Right ventricle myocardium inferior (tissue), 1 donor: ENCODE measurements at places on chromosomes 3 and 15. TPM values are rescaled to one million over a fixed set of nuclear protein-coding genes. Genes with fewer than 3 reads are reported as not detected.

CCR8 gene
- not detected for total RNA-seq

GRCh38 chr3:15263120-15263519 is 57.1 kb downstream of the CAPN7 start:
- no peak for DNase-seq

DNA sequence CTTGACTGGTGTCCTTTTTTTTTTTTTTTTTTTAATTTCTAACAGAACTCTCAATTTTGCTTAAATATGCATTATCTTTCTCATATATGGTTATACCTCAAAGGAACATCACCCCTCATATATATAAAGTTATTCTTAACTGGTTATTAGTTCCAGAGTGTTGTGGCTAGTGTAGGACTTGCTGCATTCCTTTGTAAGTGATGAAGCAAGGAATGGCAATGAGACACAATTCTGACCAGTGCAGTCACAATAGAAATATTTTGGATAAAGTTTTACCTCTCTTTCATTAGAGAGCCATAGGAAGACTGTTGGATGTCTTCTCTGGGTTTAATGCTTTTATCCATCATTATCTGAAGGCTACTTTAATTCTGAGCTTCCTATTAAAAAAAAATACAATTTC is 75.5 kb upstream of the CBLB start:
- DNase-seq, result no peak

- DNase-seq, result no peak
Observed at GRCh38 chr3:59407425-59407824, 357.6 kb upstream of the CFAP20DC start.

PLSCR1 gene
- total RNA-seq, result 29.9 TPM

GRCh38 chr3:74009961-74010844 is 385.5 kb upstream of the PDZRN3 start:
- no peak for DNase-seq

TRANK1 gene
- total RNA-seq, result 5.7 TPM

DNA sequence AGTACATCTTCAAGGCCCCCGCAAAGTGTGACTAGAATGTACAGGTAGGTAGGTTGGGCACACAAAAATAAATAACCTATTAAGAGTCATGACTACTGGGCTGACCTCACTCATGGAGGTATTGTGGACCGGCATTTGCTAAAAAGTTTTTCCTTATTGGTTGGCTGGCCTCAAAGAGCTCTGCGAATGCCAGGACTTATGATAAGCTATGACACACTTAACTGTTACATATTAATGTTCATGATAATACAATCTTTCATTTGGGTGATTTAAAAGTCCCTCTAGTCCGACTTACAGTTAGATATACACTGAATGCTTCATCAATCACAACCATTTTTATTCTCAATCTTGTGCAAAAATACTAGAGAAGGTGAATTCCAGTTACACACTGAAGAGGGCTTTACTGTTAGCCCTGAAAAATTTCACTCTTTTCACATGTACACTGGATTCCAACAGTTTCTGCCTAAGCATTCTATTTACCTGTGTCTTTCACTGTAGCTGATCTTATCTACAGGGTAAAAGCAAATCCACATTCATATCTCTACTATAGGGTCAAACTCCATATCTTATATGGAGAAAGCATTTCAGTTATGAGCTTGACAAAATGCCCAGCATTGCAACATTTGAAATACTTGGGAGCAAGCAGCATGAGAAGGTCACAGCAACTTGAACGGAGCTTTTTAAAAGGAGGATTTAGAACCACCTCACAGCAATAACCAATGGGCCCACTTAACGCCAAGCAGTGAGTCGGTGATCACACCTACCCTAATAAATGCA is 329.1 kb downstream of the FOXP1 start:
- no peak for DNase-seq

DNA sequence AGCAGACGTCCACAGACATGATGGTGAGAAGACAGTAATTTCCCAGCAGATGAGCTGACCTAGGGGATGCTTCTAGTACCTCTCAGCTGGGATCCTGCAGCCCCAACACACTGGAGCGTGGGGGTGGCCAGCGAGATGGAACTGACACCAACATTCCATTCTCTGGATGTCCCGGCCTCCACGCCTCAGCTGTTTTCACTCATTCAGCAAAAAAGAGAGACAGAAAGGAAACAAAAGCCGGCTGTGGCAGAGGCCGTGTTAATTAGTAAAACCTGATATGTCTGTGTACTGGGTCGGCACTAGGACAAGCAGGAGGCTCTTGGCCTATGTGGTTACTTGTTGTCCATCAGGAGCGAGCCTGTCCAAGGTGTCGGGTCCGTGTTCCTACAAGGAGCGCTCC is 82.6 kb upstream of the MYZAP start:
- DNase-seq, result no peak

DNA sequence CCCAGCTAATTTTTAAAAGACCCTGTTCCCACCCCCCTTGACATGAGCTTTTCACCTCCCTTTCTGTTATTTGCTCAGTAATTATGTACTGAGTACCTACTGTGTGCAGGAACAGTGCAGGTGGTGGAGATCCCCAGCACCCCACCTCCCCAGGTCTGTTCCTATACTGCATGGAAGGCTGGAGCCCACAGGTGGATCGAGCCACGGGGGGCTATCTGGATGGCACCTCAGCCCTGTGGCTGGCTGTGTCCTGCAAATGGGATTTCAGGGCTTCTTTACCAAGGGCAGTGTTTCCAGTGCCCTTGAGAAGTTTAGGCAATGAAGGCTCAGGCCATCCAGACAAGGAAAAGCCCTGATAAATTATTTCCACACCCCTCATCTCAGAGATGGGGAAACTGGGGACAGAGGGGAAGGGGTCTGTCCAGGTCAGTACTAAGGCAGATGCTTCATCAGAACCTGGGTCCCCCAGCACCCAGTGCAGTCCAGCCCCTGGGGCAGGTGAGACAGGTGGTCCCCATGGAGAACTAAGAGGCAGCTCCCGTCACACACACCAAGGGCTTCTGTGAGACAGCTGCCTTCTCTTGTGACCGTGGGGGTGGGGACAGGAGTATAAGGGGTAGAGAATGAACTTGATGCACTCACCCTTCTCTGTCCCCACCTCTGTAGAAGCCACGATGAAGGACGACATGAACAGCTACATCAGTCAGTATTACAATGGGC is 109.6 kb downstream of the ETFA start:
- no peak for DNase-seq

DNA sequence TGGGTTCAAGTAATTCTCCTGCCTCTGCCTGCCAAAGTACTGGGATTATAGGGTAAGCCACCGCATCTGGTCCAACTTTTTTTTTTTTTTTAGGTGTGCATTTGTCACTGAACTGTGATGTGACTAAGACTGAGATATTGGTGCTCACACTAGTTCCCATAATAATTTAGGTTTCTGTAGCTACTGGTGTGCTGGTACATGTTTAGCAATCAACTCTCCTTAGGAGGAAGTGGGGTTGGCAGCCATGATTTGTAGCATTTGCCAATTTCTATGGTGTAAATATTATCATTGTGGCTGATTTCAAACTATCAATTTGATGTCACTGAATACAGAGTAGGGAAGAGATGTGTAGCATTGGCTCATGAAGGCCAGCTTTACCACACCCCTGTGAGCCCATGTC is 372.7 kb downstream of the EDEM1 start:
- DNase-seq, result no peak

DNA sequence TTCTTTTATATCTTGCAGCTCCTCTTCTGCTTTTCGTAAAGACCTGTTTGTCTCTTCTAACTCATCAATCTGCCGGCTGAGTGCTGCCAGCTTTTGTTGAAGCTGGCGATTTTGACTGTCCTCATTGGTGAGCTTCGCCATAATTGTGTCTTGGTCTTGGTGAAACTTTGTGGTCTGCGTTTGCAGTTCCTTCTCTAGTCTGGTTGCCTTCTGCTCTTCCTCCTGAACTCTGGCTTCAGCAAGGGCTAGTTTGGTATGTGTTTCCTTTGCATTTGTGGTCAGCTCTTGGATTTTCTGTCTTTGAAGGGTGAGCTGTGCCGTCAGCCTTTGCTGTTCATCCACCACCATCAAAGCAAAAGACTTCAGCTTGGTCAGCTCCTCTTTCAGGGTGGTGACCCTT is 32.9 kb downstream of the CMSS1 start:
- no peak for DNase-seq

SYNPR gene
- not detected for total RNA-seq

ITGB5 gene
- 109 TPM for total RNA-seq

GRCh38 chr3:41352510-41352909 is 153.2 kb downstream of the CTNNB1 start:
- DNase-seq, result no peak

DNA sequence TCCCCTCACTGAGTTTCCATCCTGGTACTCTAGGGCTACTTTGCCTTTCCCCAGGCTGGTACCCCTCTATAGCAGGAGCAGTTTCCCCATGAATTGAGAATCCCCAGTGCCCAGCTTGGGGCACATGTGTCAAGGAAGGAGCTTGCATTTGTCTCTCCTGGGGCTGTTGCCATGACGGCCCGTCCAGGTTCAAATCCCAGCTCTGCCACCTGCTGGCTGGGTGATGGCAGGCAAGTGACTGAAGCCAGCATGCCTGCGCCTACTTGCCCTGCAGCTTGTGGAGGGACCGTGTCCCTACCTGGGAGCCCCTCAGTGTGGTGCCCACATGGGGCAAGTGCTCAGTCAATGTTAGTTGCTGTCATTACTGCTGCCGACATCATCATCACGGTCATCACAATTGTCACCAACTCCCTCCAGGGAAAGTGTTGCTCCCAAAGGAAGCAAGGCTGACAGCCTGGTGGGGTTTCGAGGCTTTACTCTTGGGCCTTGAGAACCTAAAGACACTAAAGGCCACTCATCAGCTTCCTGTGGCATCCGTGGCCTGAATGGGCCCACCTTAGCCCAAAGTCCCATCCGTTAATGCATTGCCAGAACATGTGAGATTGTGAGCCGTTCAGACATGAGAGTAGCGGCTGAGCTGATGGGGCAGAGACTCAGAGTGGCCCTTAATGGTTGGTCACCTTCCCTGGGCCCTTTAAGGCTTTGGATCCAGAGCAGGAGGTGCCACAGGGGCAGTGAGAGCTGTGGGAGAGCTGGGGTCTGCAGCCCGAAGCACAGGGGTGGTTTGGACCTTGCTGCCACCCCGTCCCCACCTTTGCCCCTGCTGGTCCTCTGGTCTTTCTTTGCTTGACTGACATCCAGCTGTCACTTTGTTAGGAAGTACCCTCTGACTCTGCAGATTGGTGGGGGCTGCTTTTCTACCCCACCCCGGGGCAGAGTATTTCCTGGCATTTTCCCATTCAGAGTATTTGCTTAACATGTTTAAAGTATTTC is 144.4 kb downstream of the DNAJB8 start:
- no peak for DNase-seq

GRCh38 chr3:99534951-99535704 is 103.3 kb upstream of the COL8A1 start:
- no peak for DNase-seq

LYSMD4 gene
- 9.3 TPM for total RNA-seq

DNA sequence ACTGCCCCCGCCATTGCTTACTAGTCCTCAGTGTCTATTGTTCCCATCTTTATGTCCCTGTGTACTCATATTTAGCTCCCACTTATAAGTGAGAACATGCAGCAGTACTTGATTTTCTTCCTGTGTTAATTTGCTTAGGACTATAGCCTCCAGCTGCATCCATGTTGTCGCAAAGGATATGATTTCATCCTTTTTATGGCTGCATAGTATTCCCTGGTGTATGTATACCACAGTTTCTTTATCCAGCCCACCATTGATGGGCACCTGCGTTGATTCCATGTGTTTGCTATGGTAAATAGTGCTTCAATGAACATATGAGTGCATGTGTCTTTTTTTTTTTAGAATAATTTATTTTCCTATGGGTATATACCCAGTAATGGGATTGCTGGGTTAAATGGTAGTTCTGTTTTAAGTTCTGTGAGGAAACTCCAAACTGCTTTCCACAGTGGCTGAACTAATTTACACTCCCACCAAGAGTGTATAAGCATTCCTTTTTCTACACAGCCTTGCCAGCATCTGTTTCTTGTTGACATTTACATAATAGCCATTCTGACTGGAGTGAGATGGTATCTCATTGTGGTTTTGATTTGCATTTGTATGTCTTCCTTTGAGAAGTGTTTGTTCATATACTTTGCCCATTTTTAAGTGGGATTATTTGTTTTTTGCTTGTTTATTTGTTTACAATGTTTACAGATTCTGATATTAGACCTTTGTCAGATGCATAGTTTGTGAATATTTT is 53.7 kb downstream of the GALK2 start:
- DNase-seq, result no peak

DNA sequence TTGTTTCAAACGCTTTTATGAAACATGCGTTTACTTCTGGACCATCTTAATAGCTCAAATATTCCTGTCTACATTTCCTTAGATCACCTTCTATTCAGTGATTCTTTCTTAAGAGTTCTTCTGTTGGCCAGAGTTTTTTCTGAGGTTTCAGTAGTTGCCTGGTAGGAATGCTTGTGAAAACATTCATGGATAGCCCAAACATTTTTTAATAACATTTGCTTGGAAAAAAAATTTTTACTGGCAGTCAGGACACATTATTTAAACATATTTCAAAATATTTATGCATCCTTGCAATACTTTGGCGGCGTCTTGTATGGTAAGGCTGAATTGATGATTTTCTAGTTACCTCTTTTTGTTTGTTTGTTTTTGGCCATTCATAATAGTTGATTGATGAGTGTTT is 47.4 kb upstream of the ZBTB20 start:
- DNase-seq, result no peak

ZNF80 gene
- not detected for total RNA-seq

DNA sequence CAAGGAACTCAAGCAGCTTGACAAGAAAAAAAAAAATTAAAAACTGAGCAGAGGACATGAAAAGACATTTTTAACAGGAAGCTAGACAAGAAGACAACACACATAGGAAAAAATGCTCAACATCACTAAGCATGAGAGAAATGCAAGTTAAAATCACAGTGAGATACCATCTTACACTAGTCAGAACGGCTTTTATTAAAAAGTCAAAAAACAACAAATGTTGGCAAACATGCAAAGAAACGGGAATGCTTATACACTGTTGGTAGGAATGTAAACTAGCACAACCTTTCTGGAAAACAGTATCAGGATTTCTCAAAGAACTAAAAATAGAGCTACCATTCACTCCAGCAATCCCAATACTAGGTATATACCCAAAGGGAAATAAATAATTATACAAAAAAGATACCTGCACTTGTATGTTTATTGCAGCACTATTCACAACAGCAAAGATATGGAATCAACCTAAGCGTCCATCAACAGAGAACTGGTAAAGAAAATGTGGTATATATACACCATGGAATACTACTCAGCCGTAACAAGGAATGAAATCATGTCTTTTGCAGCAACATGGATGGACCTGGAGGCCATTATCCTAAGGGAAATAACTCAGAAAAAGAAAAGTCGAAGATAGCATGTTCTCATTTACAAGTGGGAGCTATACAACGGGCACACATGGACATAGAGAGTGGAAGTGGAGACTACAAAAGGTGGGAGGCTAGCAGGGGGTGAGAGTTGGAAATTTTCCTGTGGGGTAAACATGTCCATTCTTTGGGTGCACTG is 5.2 kb downstream of the GOLIM4 start:
- no peak for DNase-seq

AP3S2 gene
- total RNA-seq, result 46.9 TPM
